GM10248 (cell line): ENCODE measurements at places on chromosomes 2 and 18.

- no peak for DNase-seq
Measured at GRCh38 chr2:240170883-240171282, 30.4 kb upstream of the OTOS start.

DNA sequence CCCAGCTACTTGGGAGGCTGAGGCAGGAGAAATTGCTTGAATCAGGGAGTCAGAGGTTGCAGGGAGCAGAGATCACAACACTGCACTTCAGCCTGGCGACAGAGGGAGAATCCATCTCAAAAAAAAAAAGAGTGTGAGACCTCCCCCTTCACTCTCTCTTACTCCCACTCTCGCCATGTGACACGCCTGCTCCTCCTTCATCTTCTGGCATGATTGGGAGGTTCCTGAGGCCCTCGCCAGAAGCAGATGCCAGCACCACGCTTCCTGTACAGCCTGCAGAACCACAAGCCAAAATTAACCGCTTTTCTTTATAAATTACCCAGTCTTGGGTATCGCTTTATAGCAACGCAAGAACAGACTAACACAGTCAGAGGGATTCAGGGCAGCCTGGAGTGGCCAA, 66.3 kb upstream of the CREB1 start:
- no peak for DNase-seq

DNA sequence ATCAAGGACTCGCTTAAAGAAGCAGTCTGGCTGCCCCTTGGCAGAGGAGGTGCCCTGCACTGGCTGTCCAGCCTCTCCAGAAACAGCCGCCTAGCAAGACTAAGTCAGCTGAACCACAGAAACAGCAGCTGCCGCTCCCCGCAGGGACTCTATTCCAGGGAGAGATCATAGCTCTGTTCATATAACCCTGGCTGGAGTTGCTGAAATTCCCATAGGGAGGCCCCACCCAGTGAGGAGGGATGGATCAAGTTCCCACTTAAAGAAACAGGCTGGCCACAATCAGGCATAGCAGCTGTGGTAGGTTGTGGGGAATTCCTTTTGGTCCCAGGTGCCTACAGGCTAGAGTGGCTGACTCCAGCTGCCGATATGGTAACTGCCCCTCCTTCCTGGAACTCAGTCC, 74.2 kb upstream of the MC4R start:
- DNase-seq: no peak

GRCh38 chr2:181526014-181526413, 68.8 kb downstream of the ITGA4 start:
- no peak for DNase-seq

- DNase-seq: no peak
Measured at GRCh38 chr2:70503896-70504295, 49.7 kb downstream of the TGFA start.

DNA sequence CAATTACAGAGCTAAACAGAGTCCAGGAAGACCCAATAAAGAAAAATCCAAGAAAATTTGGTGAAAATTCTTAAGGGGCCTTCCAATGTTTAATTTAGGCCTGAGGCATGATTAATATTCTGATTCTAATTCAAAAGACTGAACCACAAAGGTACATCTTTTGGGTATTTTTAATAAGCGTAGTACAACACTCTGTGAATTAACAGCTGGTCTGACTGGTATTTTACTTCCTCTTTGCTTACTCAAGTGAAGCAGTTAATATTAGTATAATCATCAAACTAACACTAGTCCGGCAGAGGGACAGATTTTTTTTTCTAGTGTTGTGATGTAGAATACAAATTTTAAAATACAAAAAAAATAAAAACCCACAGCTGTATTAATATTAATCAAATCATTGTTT, 652.9 kb downstream of the NR4A2 start:
- DNase-seq: no peak

- no peak for DNase-seq
Measured at GRCh38 chr2:177622521-177622920, 229.9 kb downstream of the AGPS start.

DNA sequence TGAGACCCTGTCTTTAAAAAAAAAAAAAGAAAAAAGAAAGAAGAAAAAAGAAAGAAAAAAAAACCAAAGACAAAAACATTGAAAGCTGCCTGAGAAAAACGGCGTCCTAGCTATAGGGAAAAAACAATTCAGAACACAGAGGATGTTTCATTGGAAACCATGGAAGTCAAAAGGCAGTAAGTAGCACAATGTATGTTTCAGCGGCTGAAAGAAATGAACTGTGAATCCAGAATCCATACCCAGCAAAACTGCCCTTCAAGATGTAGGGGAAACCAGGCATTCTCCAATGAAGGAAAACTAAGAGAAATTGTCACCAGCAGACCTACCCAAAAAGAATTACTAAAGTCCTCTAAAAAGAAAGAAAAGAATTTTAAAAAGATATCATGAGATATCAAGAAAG, 27.6 kb downstream of the EVA1A start:
- DNase-seq: no peak

DNA sequence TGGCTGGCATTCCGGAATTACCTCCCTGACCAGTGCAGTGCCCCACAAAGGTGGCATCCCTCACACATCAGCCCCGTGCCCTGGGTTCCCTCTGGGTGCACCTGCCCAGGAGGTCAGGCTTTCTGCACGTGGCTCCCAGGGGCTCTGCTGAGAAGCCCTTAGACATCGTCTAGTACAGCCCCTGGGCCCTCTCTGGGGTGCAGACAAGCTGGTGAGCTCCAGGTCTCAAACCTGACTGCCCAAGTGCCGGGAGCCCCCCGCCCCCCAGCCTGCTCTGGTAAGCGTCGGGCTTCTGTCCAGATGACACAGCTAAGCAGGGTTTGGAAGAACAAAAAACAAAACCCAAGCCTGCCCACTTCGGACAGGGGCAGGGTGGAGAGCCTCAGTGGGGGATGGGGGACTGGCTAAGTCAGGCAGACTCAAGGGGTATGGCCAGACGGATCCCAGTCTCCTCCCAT, 20.2 kb downstream of the TWIST2 start:
- DNase-seq: no peak

DNA sequence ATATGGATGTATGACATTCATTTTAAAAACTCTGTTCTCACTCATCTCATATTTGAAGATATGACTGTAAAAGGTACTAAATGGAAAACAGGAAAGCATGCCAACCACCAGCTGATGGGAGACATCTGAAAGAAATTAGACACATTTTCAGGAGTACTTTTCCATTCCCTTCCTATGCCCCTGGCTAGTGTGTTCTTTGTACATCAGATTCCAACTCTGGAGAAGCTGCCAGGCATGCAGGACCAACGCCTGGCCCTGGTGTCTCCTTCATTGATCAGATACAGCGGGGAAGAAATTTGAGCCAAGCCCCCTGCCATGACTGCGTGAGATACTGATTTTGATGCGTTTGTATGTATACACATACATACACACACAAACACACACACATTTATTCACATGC, 599.0 kb upstream of the SYT4 start:
- DNase-seq: no peak

DNA sequence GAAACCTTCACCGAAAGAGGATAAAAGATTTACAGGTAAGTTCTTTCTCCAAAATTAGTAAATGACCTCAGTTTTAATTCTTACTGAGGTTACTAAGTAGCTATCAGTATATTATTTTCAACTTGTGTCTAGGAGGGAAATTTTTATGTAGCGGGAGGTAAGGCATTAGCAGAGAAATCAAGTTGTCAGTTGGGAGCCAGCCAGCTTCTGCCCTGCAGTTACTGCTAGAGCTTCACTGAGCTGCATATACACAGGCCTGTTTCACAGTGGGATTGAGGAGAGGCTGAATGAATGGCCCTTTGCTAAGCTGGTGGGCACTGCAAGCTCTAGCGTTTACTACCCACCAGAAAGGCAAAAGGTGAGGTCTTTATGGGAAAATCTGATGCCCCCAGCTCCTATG, 105.7 kb downstream of the ACAA2 start:
- DNase-seq: no peak

- DNase-seq: no peak
Measured at GRCh38 chr2:17538022-17538843, 2.3 kb upstream of the VSNL1 start.

DNA sequence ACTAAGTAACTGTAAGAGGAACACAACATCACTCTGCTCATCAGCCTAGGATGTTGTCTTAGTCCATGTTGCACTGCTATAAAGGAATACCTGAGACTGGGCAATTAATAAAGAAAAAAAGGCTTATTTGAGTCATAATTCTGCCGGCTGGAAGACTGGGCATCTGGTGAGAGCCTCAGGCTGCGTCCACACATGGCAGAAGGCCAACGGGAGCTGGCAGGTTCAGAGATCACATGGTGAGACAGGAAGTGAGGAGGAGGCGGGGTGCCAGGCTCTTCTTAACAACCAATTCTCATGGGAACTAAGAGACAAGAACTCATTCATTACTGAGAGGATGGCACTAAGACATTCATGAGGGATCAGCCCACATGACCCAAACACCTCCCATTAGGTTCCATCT, 46.8 kb downstream of the EPG5 start:
- no peak for DNase-seq

DNA sequence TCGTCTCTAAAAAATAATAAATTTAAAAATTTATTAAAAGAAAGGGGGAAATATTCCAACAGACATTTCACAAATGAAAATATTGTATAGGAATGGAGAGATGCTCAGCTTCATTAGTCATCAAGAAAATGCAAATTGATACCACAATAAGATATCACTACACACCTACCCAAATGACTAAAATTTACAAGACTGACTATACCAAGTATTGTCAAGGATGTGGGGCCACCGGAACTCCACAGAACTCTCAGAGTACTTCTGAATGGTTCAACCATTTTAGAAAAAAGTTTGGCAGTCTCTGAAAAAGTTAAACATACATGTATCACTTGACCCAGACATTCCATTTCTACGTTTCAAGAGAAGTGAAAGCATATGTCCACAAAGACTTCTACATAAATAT, 163.4 kb downstream of the EHBP1 start:
- no peak for DNase-seq

GRCh38 chr2:72104821-72105588, 42.7 kb downstream of the CYP26B1 start:
- no peak for DNase-seq

DNA sequence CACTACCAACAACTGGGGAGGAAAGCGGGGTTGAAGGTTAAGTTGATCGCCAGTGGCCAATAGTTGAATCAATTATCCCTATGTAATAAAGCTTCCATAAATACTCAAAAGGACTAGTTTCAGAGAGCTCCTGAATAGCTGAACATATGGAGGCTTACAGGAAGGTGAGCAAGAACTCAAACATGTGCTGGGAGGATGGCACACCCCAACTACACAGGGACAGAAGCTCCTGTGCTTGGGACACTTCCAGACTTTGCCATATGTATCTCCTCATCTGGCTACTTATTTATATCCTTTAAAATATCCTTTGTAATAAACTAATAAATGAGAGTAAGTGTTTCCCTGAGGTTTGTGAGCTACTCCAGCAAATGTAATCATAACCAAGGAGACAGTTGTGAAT, 115.7 kb downstream of the HNMT start:
- no peak for DNase-seq

DNA sequence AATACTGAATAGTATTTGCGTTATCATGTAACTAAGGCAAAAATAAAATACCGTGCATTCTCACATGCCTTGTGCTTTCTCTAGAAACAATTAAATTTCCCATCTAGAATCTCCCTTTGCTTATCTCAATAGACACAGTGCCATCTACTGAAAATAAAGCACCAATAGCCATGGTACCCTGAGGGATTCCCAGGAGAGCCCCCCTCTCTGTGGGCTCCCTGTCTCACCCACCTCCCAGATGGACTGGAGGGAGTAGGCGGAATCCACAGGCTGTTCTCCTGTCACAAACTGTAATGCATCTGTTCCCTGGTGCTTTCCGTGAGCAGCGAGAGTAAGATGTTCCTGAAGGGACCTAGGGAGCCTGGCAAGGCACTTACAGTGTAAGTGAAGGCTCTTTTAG, 112.4 kb upstream of the UPP2 start:
- no peak for DNase-seq

- no peak for DNase-seq
Measured at GRCh38 chr2:54470266-54470938, 14.3 kb downstream of the SPTBN1 start.

- no peak for DNase-seq
Measured at GRCh38 chr2:235613649-235614048, 119.8 kb downstream of the AGAP1 start.

GRCh38 chr2:78070693-78071092, 548.5 kb upstream of the LRRTM4 start:
- DNase-seq: no peak

GRCh38 chr2:201983174-201983573, 50.5 kb upstream of the FZD7 start:
- no peak for DNase-seq

DNA sequence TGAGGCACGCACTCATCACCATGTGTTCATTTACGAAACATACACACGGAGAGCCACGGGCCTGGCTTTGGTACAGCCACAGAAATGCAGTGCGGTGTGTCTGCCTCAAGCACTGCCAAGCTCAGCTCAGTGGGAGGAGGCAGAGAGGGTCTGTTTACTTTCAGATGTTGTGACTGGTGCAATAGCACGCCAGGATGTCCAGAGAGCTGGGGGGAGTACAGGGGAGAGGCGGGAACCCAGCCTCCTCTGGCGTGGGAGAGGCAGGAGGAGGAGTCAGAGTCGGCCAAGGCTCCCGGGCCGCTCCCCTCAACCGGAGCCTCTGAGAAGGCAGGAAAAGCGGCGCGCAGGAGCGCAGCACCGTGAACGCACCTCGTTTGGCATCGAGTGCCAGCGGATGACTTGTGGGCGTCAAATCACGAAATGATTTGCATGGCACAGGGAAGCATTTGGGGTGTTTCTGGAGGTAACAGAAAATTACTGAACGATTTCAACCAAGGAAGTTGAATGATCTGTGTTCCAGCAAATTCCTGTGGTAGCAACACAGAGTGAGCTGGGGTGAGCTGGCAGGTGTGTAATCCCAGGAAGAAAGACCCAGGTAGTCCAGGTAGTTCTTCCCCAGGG, 143.0 kb downstream of the ZNF516 start:
- DNase-seq: no peak

GRCh38 chr2:168253379-168253778, 6.0 kb upstream of the STK39 start:
- DNase-seq: no peak

- DNase-seq: peak; percentile 18
Measured at GRCh38 chr18:50560681-50561629, 1.1 kb downstream of the MAPK4 start.

- no peak for DNase-seq
Measured at GRCh38 chr2:134432435-134432883, 178.6 kb downstream of the MGAT5 start.
